ENCODE measurements at places on chromosomes 11 and 22.

- no peak for DNase-seq
Measured at GRCh38 chr11:78613378-78613813, 38.7 kb upstream of the NARS2 start.

DNA sequence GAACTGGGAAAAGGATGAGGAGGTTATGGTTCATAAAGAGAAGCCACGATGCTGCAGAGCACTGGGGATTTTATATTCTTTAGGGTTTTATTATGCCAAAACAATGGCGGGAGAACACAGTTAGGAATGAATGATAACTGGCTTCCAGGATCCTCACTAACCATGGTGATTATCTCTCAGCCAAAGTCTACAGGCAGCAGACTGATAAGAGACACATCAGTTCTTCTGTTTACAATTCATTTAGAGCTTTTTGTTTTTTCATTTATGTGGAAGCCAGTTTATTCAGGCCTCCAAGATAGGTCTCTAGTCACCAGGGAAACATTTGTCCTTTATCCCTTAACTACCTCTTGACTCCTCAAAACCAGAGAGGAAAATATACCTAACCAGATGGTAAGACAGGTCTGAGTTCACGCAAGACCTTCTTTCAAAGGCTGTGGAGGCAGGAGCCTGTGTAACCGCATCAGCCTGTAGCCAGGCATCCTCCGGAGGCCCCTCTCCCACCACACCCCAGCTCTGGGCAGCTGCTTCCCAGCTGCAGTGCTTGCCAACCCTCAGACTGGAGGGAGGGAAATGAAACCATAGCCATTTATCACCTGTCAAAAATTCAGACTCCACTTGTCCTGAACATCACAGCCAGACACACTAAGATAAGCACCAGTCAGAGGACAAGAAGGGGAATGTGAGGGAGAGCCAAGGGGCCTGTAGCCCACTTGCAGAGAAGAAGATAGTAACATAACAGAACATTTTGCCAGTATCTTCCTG lies 57.2 kb upstream of the FAM181B start:
- no peak for DNase-seq

- DNase-seq, result no peak
Measured at GRCh38 chr11:106172386-106172991, 95.0 kb downstream of the AASDHPPT start.

- no peak for DNase-seq
Measured at GRCh38 chr11:44600839-44601383, 35.4 kb downstream of the CD82 start.

GRCh38 chr22:49861642-49862495 lies 8.2 kb downstream of the ZBED4 start:
- DNase-seq, result no peak

DNA sequence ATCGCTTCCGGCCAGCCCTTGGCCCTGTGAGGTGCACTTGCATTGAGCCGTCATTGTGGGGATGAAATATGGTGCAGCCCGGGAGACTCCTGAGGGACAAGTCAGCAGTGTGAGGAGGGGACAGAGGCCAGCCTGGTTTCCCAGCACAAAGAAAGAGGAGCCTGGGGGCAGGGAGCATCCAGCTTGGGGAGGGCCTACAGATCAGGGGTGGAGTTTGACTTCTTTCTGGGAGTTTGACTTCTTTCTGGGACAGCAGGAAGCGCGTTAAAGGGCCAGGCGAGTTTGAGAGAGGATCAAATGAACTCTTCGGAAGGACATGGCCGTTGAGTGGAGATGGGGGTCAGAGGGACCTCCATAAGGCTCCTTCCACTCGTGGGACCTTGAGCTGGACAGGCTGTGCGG lies 91.9 kb downstream of the LRRC32 start:
- DNase-seq, result no peak

GRCh38 chr22:50269970-50270665 lies at the start of gene MAPK11:
Gene MAPK11, minus strand, starts transcription at chr22:50270380. Its CDS starts 88 bp downstream, at chr22:50270292.
- no peak for DNase-seq

DNA sequence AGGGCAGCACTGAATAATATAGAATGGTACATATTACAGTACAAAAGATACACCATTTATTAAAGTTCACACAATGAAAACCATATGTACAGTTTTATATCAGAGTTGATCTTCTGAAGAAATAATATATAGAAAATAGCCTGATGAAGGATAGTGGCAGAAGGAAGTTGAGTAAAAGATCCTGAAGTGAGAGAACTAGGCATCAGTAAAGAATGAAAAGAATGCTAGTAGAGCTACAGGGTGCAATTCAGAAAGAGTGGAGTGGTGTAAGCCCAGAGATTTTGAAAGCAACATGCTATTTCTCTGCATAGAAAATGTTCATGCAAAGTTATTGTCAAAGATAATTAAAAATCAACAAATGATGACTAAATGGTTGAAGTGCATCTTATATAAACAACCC lies 1552.7 kb upstream of the TENM4 start:
- DNase-seq, result no peak

DNA sequence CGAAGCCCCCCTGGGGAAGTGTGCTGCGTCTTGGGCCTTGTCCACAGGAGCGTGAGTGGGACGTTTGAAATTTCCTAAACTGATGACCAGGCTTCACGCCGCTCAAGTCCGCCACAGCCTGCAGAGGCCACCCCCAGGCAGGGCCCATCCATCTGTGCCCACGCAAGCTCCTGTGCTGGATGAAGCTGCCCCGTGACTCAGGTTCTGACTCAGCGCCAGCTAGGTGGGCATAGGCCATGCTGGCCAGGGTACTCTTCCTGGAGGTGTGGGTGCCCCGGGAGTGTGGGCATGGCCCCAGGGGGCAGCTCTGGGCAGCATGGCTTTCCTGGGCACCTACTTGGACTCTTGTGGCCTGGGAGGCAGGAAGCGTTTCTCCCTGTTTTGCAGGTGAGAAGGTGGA lies 134.8 kb downstream of the CACNA1I start:
- no peak for DNase-seq

GRCh38 chr11:70623906-70624597 lies 225.7 kb downstream of the CTTN start:
- no peak for DNase-seq

GRCh38 chr11:26150031-26150430 lies 181.9 kb upstream of the ANO3 start:
- DNase-seq, result no peak

DNA sequence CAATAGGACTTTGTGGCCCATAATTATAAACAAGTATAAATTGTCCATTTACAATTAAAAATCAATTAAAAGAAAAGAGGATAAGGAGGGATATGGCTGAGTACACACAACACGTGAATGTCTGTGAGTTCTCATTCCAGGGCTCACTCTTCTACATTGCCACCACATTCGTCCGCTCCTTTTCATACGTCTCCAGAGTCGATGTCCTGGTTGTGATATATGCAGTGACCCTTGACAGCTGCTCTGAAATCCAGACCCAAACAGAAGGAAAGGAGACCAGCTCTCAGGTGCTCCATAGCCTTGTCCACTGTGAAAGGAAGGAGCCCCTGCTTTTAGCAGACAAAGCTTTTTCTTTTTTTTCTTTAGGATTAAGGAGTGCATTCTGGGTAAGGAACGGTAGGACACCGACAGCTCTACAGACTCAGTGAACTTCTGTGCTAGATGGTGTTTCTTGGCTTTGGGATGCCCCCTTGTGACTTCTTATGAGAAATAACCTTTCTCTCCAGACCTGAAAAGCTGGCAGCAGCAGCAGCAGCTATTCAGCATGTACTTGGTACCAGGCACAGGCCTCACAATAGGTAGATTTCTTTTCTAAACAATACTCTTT lies 19.7 kb upstream of the DNAJB13 start:
- DNase-seq, result peak; percentile 83

DNA sequence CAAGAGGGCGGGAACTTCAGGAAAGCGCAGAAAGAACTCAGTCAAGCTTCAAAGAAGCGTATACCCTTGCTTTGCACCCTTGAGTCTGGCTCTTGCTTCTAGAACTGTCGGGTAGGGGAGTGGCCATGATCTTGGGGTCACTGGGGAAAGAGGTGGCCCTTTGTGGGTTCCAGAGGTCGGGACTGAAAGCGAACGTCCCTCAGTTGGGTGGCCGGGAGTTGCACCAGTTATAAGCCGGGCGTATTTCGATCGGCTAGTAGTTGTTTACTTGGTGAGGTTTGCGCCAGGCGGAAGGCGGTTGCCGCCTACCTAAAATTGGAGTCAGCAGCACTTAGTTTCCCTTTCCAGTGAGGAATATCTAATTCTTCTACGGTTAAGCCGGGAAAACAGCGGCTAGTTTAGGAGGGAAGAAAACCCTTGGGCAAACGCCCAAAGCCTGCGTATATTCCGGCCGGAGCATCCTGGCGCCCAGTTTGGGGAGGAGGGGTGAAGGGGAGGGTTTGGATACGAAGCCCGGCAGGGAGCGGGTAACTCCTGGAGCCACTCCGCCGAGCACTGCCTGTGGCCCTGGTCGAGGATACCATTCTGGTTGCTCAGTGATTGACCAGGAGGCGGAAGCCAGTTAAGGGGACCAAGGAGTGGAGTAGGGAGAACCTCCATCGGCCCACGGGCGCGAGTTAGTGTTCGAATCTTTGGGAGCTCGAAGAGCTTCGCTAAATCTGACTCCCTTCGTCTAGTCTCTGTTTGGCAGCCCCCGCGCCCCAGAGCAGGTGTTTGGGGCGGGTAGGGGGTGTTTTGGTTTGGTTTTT lies 807 bp upstream of the WT1 start:
- DNase-seq, result no peak

- no peak for DNase-seq
Measured at GRCh38 chr22:45710469-45710868, 38.8 kb downstream of the ATXN10 start.

GRCh38 chr11:28505232-28505631 lies 397.0 kb downstream of the METTL15 start:
- DNase-seq, result no peak

- DNase-seq, result no peak
Measured at GRCh38 chr11:102416976-102417375, 35.6 kb downstream of the TMEM123 start.

DNA sequence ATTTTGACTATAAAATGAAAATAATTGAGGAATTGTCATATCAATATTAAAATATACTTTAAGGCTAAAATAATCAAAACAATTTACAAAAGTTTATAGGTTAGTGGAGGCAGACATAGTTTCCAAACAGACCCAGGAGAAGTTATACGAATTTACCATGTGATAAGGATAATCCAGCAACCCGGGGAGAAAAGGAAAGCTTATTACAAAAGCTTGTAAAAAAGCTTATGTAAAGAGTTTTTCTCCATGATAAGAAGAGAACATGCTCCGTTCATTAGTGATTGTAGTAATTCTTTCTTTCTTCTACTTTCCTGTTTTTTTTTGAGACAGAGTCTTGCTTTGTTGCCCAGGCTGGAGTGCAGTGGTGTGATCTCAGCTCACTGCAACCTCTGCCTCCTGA lies 79.0 kb downstream of the ATXN10 start:
- no peak for DNase-seq

- DNase-seq, result no peak
Measured at GRCh38 chr11:85647078-85647477, 689 bp upstream of the TMEM126A start.

GRCh38 chr11:101428918-101429317 lies 154.9 kb downstream of the TRPC6 start:
- peak; percentile 40 for DNase-seq

DNA sequence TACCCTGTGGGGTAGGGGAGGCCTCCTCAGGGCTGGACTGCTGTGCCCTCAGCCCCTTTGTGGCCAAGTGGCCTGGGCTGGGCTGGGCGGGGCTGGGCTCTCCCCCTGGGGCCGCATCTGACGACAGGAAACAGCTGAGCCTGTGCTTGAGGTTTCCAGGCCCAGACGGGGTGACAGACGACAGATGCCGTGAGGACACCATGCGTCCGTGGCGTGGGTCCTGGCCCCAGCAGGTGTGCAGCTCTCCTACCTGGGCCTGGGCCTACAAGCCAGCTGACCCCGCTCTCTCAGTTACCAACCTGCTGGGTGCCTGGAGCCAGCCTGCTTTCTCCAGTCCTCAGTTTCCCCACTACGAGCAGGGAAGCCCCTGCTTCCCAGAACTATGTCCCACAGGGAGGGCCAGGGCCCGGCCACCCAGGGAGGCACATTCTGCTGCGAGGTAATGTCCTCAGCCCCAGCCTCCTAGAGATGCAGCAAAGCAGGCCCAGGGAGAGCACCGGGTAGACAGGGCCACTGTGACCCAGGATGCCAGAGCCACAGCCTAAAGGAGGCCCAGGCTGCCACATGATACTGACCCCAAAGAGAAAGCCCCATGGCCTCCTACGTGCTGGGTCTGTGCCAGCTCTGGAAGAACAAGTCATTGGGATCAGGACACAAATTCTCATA lies 181.3 kb downstream of the IGLL1 start:
- no peak for DNase-seq

GRCh38 chr11:55661901-55662300 lies at the start of gene OR4C6:
Gene OR4C6, plus strand, starts transcription at chr11:55662201. Its CDS starts 2,966 bp downstream, at chr11:55665167.
- no peak for DNase-seq

DNA sequence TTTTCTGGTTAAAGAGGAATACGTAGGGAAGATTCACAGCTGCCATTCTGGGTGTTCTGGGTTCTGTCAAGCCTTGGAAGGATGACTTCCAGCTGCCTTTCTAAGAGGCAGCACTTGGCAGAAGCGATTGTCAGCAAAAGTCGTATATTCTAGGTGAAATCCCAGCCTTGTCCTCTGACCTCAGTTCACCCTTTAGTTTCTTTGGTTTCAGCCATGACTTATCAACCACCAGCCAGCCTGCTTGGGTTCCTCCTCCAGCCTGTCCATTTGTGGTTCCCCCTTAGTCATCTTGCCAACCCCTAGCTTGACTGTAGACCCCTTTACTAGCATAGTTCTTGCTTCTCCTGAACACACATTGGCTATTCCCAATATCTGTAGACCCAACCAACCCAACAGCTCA lies 102.3 kb upstream of the CD44 start:
- no peak for DNase-seq

DNA sequence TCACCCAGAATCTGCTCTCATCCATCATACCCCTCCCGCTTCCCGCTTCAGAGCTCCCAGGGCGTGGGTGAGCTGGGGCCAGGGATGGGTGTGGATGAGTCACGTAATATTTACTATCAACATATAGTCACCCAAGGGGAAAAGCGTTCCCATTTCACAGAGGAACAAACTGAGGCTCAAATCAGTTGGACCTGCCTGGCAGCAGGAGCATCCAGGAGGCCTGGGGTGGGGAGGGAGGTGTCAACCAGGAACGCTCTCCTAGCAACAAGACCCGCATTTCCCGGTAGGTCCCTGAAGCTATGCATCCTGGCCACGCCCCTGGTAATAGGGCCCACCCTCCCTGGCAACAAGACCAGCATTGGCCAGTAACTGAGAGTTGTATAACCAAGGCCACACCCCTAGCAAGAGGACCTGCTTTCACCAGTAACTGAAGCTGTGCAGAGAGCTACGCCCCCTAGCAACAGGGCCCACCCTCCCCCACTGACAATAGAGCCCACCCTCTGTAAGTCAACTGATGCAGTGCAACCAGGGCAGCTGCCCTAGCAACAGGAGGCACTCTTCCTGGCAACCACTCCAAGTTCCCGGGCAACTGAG lies 32.7 kb upstream of the TXNRD2 start:
- peak; percentile 73 for DNase-seq

- no peak for DNase-seq
Measured at GRCh38 chr11:59501931-59502330, 1.4 kb upstream of the OR4D11 start.

GRCh38 chr11:110935018-110935640 lies 222.9 kb upstream of the ARHGAP20 start:
- DNase-seq, result no peak

GRCh38 chr11:11608783-11609232 lies 13.0 kb downstream of the GALNT18 start:
- no peak for DNase-seq

Measured in NT2/D1 (cell line).